ENCODE measurements at places on chromosomes 2 and 18.

DNA sequence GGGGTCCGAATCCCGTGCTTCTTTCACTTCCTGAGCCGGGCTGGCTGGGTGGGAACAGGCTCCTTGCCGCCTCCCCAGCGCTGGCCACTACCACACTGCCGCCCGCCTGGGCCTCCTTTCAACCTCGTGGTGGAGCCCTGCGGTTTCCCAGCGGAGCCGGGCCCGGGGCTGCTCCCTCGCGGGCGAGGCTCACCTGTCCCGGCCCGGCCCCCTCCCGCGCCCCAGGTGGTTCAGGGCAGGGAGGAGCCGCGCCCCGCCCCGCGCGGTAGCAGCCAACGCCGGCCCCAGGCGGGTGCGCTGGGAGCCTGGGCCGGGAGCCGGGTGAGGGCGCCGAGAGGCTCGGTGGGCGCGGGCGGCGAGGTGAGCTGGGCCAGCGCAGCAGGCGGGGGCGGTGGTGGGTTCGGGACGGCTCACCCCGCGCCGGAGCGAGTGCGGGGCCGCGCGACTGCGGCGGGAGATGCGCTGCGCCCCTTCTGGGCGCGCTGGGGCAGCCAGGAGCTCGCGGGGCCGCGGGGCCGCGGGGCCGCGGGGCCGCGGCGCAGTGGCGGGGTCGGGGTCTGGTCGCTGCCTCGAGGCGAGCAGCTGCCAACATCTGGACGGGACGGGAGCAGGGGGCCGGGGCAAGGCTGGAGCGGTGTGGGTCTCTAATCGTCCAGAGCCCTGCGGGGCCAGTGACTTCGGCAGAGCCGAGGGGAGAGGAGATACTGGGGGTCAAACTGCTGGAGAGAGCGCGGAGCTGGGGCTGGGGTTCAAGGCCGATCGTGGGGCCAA lies at the start of gene LYPD6B:
Gene LYPD6B, plus strand, starts transcription at position 258 of the 771 bp plus-strand sequence. CDS start 92,250 bp downstream, outside the sequence.
- DNase-seq = no peak

- no peak for DNase-seq
These were observed 93.7 kb upstream of the WDR75 start for GRCh38 chr2:189347540-189347939.

DNA sequence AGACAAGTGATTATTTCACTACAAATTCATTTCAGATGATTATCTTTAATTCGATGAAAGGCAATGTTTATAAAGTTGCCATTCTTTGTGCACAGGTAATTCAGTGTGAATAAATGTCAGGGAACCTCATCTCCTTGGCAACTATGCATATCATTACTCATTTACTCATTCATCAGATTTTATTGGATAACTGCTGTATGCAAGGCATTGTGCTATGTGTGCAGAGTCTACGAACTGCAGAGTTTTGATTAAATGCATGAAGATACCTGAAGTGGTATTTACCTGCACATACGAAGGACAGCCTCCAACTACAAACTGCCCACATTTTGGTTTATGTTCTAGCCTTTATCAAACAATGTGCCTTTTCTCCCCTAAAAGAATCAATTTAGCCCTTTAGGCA lies 3.5 kb downstream of the RND3 start:
- DNase-seq = no peak

GRCh38 chr2:195677290-195677689 lies 20.3 kb downstream of the SLC39A10 start:
- DNase-seq = no peak

DNA sequence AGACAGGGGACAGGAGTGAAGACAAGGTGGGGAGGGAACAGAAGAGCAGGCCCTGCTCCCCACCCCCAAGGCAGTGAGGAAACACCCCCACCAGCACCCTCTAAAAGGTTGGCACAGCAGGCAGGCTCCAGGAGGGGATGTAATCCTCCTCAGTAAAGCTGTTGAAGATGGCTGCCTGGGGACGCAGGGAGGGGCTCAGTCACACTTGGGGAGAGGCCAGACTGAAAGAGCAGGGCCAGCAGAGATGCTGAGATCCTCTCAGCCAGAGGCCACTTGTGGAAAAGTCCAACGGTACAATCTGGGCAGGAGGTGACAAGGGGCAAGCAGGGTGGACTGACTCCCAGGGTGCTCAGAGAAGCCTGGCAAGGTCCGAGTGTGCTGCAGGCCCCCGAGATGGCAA lies 154.8 kb upstream of the ID2 start:
- no peak for DNase-seq

DNA sequence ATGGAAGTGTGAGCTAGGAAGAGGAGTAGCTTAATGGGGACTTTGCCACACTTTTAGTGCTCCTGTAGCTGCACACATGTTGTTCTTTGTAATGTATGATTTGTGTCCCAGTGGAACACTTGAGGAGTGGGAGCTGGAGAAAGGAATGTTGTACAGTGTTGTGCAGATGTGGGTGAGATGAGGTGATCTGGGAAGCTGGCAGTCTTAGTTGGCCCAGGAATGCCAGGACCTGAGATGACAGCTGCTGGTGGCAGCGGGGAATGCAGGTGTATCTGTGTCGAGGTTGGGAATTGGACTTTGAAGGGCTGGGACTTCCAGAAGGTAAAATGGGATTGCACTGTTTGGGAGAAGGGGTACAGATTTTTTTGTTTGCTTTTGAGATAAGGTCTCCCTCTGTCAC lies 23.6 kb downstream of the NEDD4L start:
- no peak for DNase-seq

DNA sequence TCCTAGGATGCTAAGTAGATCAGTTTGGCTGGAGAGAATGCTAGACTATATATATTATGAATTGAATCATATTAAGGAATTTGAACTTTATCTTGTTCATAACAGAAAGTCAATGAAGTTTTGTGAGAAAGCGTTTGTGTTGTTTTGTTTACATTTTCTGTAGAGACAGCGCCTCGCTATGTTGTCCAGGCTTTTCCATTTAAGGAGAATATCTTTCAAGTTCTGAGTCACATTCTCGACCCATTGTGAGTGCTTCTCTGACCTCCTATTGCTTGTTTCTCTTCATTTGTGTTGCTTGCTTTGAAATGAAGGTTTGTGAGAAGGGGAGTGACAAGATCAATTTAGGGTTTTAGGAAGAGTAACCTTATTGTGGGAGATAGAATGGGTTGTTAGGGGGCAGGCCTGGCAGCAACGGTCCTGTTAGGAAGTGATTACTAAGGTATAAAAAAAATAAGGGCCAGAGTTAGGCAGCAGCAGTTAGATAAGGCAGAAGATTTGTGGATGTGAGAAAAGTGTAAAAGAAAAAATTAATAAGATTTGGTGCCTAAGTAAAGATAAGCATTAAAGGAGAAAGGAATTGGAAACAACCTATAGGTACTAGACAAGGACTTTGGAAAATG lies 47.6 kb upstream of the ACVR1 start:
- no peak for DNase-seq

DNA sequence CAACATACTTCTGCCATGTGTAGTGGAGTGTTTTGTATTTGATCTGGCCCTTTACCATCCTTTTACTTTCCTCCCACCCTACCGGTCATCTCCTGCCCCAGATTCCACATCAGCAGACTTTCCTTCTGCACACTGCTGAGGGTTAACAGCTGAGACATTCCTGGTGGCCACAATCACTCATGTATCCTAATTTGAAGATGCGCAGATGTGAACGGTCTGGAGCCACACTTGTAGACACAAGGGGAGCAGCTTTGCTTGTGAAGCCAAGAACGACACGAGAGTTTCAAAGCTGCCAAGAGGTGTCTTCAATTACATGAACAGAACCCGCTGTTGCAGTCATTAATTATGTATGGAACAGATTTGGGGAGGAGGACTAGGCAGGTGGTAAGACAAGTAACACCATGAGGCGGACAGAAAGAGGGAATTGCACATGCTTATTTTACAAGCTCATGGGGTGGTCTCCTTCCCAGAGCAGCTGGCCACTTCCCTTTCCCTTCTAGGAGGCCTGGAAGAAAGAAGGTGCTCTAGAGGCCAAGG lies 260.7 kb upstream of the KLHL29 start:
- DNase-seq = no peak

DNA sequence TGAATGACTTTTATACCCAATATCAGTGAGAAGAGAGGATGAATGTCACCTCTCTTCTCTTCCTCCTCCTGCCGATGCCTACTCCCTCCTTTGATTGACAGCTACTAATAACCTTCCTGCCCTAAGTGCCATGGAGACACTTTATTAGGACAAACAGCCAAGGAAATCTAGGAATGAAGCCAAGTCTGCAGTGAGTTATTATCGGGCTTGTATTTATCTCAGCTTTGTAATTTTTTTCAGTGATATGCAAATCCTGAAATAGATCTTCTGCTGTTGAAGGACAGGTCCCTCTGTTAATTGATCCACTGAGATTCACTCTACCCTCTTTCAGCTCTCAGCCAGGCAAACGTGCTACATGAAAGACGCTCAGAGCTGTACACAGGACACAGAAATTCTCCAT lies 686.7 kb downstream of the TMEM182 start:
- no peak for DNase-seq

- DNase-seq = no peak
These were observed 389.3 kb downstream of the IRS1 start for GRCh38 chr2:226410247-226410835.

GRCh38 chr2:150188177-150188576 lies 299.3 kb downstream of the RND3 start:
- no peak for DNase-seq

DNA sequence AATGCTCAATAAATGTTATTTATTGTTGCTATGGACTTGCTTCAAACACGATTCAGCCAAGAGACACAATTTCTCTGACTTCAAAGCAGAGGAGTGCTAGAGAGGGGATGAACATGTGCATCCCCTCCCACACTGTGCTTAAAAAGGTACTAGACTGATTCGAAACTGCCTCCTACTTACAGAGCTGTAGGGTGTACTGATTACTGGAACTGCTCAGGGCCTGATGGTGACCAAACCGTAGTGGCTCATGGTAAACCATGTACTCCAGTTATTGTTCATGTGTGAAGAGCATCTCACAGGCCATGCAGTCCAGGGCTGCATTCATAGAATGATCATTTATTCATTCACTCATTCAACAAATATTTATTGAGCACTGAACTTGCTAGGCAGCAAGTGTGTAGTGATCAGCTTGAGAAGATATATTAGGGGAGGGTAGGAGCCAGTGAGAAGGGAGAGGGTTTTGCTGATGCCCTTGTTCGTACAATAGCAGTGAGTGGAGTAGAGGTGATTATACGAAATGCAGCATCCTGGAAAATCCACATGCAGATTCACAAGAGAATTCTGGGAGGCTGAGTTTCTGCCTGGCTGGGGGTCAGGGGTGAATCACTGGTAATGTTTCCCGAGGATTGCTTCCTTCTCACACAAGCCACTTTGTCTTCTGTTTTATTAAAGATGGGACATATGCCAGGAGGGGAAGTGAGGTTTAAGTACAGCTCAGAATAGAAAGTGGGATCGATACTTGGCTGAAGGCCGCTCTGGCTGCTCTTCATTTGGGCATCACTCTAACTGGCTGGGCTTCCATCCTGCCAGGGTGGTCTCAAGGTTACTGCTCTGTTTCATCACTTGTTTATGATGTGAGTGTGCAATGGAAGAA lies 245.4 kb downstream of the RAD51AP2 start:
- no peak for DNase-seq

GRCh38 chr2:225334514-225334913 lies 65.0 kb upstream of the NYAP2 start:
- no peak for DNase-seq

GRCh38 chr18:31436825-31437224 lies 10.7 kb upstream of the DSG3 start:
- no peak for DNase-seq

DNA sequence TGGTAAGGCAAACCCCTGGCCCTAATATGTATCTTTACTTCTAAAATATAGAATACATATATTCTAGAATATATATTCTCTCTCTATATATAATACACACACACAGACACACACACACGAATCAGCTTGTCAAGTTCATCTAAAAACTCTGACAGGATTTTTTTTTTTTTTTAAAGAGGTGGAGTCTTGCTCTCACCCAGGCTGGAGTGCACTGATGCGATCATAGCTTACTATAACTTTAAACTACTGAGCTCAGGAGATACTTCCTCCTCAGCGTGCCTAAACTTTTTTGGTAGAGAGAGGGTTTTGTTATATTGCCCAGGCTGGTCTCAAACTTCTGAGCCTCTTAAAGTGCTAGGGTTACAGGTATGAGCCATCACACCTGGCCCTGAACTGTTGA lies 45.2 kb downstream of the DOK1 start:
- no peak for DNase-seq

DNA sequence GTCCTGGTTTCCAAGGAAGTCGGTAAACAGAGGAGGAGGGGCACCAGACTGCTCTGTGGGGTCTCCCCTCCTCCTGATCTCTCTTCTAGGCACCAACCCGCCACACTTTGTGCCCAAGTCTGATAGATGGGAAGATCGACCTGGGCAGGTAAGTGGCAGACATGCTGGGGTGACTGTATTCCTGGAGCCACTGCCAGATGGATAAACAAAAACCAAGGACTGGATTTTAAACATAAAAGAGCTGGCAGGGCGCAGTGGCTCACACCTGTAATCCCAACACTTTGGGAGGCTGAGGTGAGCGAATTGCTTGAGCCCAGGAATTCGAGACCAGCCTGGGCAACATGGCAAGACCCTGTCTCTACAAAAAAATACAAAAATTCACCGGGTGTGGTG lies 181.2 kb downstream of the ANAPC1 start:
- no peak for DNase-seq

GRCh38 chr2:79294994-79295393 lies 135.4 kb upstream of the REG3A start:
- no peak for DNase-seq

DNA sequence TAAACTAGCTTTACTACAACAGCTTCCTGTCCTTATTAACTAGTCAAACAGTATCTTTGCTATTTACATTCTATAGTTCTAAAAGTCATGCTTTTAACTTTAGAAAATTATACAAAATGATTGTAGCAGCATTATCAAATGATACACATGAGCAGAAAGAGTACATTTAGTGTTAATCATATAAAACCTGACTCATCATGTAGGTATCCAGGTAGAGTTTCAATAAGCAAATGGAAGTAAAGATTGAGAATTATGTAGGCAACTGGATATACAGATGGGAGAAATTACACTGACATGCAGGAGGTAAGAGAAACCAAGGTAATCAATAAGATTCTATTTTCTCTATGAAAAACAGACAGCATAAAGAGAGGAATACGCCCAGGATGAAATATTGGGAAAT lies 33.8 kb downstream of the TRIP12 start:
- no peak for DNase-seq

- no peak for DNase-seq
These were observed 5.3 kb downstream of the RNF138 start for GRCh38 chr18:32096946-32097345.

DNA sequence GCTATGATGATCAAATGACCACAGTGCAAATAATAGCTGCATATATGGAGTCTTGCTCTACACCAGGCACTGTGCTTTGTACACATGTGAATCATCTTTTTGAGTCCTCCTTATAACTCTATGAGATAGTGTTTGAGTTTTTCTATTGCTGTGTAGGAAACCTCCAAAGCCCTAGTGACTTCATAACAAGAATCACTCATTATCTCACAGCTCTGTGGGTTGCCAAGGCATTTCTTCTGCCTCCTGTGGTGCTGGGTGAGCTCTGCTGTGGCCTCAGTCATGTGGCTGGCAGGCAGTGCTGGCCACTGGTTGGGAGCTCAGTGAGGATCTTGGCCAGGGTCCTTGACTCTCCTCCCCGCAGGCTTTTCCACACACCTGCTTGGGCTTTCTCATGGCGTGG lies 153.4 kb downstream of the CAPN13 start:
- no peak for DNase-seq

GRCh38 chr2:196244516-196244915 lies 73.1 kb upstream of the STK17B start:
- DNase-seq = no peak

Measured in stimulated activated CD4-positive, alpha-beta T cell treated with anti-CD3 and anti-CD28 coated beads, Interleukin-4, amount 100 ng/mL, for 1 hour (primary cell).